ENCODE measurements at places on chromosomes 3 and 15.

DNA sequence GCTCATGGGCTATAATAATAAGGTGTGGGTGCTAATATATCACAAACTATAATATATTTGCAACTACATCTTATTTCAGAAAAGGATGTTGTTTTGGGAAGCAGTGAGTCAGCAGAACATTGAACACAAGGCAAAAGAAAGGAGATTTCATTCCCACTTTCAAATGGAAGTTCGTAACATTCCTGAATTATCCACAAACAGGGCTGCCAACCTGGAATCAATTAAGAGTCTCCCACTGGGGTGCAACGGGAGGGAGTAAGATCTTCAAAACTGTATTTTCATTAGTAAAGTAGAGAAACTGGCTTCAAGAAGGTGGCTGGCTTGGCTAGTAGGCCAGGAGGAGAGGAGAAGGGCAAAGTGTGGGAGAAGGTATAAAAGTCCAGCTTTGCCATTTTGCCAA is 479.6 kb downstream of the CNTN3 start:
- no peak for DNase-seq

GRCh38 chr3:66335671-66336070 is 114.9 kb downstream of the SLC25A26 start:
- no peak for DNase-seq

DNA sequence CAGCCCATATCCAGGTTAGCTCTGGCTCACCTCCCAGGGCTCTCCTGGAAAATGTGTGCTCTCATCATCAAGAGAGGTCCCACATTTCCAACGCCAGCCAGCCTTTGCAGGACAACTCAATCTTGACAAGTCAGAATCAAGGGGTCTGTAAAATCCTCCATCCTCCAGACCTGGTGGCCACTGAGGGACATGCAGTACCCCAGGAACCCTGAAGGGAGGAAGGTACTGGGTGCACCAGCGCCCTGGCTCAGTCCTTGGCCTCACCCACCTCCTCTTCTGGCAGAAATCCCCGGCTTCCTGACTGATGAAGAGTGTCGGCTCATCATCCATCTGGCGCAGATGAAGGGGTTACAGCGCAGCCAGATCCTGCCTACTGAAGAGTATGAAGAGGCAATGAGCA is 6.0 kb upstream of the WDR6 start:
- DNase-seq, result no peak

DNA sequence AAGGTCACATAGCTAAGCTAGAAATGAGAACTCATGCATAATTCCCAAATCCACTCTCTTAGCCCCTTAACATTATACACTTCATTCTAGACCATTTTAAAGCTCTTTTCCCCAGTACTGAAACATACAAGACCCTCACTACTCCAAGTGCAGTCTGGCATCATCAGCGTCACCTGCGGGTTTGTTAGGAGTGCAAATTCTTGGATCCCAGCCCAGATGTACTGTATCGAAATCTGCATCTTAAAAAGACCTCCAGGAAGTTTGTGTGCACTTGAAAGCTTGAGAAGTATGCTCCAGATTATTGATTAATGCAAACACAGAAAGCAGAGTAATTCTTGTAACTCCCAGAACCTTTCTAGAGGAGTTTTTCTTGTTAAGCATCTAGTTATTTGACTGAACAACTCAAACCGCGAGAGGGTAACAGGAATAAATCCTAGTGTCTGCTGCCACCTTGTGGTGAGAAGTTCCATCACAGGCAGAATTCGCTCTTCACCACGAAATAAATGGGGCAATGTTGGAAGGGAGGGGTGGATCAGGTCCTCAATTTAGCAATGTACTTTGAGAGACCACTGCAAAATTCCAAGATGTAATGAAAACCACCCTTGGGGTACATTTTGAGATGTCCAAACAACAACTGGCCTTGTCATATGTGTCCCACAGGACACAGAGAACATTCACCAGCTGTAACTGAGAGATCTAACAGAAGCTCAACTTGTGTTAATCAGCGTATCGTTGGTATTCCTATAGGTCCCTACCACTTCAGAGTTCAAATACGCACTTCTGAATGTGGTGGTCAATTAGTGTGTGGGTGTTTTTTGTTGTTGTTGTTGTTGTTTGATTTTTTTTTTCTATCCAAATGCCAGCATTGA is 583 bp upstream of the C3orf49 start:
- peak; percentile 60 for DNase-seq

GRCh38 chr3:68919000-68919399 is 13.3 kb downstream of the TAFA4 start:
- DNase-seq, result no peak

Data from activated CD4-positive, alpha-beta memory T cell treated with anti-CD3 and anti-CD28 coated beads, Interleukin-2, amount 10 ng/mL, durations not matched to agents 7 days and 5 days (primary cell).